ENCODE measurements at places on chromosomes 1 and 21.
A peak's percentile ranks its signal among the peaks of the same experiment; 100 is the strongest.

- DNase-seq = no peak
Measured at GRCh38 chr1:185574139-185574875, 159.9 kb upstream of the HMCN1 start.

- DNase-seq = no peak
Measured at GRCh38 chr1:210099921-210100320, 132.7 kb upstream of the SERTAD4 start.

DNA sequence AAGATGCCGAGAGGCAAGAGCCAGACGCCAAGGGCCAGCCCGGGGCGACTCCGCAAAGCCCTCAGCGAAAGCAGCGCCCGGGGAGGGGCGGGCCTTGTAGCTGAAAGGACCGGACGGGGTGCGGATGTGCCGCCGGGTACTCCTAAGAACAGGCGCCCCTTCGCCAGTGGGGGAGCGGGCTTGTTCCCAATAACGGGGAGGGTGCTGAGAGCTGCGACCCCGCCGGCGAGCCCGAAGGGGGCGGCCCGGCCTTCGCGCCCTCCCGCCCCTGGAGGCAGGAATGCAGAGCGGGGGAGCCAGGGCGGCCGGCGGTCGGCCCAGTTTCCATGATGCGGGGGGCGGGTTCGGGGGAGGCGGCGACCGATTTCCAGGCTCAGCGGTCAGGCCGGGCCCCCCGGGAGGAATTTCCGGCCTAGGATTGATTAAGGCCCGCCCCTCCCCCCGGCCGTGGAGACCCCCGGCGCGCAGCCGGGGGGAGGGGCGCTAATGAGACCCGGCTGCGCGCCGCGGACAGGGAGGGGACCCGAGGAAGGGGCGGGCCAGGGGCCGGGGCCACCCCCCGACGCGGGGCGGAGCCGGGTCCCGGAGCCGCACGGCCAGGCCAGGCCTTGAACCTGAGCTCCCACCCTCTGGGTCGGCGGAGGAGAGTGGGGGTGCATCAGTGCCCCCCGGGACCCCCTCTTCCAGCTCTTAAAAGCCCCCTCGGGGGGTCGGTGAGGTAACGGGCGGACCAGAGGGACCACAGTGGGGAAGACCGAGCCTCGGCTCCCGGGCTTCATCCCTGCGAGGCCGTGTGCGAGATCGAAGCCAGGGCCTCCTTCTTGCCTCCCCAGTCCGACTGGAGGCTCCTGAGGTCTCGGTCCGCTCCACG lies 898 bp upstream of the TMEM200B start:
- DNase-seq = peak; percentile 29

- DNase-seq = no peak
Measured at GRCh38 chr1:18108299-18109057, 880 bp downstream of the IGSF21 start.

GRCh38 chr1:116104667-116105066 lies 6.5 kb upstream of the MAB21L3 start:
- DNase-seq = no peak

DNA sequence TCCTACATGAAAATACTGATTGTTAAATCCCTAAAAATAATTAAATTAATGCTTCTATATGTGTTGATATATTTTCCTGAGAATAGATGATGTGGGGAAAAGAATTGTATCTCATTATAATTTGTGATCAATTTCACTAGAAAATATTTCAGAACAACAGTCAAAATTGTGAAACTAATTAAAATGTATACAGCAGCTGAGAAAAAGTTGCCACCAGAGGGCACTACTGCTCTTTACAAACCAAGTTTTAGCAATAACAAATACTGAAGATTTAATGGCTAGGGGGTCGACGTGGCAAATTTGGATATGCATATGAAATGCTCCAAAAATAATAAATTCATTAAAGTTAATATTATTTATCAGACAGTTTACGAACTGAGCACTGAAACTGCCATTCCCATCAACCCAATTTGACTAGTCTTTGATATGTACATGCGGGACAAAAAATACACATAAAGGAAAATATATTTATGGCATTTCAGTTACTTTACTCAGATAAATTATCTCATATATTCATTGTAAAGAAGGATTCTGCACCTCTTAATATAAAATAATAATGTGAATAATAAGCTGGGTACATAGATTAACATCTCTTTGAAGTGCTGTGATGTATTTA lies 96.3 kb upstream of the TMPRSS15 start:
- no peak for DNase-seq

DNA sequence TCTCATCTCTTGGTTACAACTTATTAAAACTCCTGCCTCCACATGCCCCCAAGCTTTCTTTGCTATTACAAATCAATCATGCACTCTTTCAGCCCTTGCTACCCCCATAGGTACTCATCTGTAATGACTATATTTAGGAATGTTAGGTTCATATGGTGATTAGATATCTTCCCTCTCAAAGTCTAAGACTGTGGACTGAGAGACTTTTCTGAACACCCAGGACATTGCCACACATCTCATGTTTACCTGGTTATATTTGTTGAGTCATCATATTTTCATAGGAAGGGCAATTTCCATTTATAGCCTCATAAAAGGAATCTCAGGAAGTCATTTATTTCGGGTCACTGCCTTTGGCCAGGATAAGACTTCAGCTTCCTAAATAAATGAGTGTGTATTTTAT lies 81.5 kb upstream of the LPGAT1 start:
- no peak for DNase-seq

DNA sequence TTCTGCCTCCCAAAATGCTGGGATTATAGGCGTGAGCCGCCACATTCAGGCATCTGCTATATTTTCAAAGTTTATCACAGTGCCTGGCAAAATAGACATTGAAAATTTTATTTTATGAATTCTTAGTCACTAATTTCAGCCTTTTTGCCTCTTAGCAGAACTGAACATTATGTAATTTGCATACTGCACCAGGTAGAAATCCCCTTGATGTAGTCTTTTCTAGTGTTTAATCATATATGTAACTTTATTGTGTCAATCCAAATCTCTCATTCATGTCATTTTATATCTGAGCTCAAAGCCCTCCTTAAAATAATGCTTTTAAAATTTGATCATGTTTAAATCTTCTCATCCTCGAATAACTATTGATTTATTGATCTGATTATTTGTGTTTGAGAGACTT lies 19.2 kb downstream of the WDTC1 start:
- no peak for DNase-seq
